KBM-7 (cell line): ENCODE measurements at places on chromosomes 11 and 22.

- no peak for DNase-seq
These were observed 6.4 kb downstream of the NPTXR start for GRCh38 chr22:38837414-38837928.

DNA sequence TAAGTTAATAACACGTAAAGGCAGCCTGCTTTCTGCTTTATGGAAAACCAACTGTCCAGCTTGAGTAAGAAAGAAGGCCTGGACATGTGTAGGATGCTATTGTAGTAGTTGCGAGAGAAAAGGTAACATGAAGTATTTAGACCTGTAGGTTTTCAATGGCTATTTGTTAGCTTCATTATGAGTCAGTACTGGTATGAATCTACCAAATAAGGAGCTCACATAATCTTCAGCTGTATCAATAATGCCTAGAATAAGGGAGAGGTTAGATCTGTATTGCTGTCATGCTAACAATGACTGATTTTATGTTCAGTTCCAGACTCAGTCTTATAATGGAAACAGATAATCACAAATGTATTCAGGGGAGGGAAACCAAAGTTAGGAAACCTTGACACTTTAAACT lies 550.3 kb downstream of the CNTN5 start:
- no peak for DNase-seq

GRCh38 chr22:19843107-19843856 lies 11.4 kb downstream of the GNB1L start:
- DNase-seq: no peak

DNA sequence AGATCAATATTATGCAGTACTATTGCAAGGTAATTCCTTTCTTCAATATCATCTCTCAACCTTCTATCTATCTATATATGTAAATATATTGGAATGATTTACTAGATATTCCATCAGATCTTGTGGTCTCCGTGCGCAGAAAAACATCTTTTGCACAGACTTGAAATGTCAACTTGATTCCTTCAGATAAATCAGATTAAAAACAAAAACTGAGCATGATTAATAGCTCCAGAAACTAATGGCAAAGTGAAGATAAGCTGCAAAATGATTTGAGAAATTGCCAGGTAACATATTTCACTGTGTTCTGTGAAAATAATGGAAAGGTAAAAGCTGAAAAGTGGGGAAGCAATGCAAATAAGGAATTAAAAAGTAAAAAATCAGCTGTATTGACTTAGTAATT lies 200.1 kb upstream of the CTSC start:
- DNase-seq: no peak

DNA sequence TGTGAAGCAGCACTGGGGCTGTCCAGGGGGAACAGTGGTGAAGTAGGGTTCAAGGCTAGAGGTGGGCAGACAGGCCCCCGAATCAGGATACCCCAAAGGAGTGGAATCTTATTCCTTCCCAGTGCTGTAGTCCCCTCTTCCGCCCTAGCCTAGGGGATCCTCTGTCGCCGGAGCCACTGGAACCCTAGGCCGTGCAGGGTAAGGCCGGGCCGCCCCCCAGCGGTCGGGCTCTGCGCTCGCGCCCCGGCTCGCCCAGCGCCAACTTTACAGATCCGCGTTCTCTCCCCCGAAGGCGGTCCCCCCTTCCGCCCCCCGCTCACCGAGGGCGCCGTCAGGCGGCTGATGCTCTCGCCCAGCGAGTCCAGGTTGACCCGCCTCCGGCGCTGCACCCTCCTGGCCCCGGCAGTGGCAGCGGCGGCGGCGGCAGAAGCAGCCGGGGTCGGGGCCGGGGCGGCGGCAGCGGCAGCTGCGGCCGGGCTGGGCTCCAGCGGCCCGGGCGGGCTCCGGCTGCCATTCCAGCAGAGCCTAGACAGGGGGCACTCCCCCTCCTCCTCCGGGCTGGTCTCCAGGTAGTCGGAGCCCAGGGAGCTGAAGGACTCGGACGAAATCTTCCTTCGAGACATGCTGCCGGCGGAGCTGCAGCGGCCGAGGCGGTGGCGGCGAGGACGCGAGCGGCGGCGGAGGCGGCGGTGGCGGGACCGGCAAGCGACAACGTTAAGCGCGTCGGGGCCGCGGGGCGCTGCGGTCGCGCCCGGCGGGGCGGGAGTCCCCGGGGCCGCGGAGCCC lies 650 bp downstream of the GUCY1A2 start:
- peak; percentile 71 for DNase-seq

DNA sequence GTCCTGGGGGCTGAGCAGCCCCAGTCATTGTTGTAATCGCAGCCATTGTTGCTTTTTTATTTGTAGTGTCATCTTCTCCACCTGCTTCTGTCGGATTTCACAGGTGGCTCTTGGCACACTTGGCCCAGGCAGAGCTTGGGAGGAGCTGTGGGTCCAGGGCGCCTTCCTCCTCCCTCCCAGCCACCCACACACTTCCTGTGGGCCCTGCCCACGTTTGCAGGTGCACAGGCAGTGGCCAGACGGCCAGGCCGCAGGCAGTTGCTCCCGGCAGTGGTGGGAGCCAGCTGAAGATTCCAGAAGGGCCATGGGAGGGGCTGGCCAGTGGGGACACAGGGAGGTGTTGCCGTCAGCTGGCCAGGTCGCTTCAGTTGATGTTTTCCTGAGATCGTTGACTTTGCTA lies 1191.9 kb downstream of the BRD1 start:
- no peak for DNase-seq

DNA sequence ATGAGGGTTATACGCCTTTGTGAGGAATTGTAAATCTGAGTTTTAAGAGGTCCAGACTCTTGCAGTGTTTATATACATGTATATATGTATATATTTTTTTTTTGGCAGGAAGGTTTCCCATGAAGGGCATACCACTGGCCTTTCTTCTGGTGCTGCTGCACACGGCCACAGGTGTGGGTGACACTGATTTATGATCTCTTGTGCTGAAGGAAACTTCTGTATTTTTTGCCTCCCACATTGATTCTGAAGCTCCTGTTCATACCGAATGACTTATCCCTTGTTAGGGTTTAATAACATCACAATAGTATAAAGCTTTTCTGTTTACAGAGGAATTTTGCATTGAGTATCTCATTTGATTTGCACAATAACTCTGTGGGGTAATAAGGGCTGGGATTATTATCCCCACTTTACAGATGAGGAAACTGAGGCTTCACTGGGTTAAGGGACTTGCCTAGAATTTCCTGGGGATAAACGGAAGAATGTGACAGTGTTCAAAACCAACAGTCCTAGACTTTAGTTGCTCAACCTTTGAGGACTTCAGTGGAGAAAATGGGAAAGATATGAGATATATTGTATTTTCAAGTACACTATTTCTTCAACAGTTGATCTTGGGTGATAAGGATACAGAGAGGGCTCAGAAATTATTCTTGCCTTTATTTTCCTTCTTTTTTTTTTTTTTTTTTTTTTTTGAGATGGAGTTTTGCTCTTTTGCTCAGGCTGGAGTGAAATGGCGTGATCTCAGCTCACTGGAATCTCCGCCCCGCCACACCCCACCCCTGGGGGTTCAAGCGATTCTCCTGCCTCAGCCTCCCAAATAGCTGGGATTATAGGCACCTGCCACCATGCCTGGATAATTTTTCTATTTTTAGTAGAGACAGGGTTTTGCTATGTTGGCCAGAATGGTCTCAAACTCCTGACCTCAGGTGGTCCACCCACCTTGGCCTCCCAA lies 70.1 kb downstream of the MICAL2 start:
- DNase-seq: no peak

GRCh38 chr11:62391642-62392425 lies 27.0 kb upstream of the SCGB1A1 start:
- DNase-seq: no peak

- DNase-seq: no peak
These were observed 17.9 kb upstream of the CTSD start for GRCh38 chr11:1781593-1781975.

GRCh38 chr11:64777449-64778222 lies 706 bp downstream of the SF1 start:
- DNase-seq: peak; percentile 70

DNA sequence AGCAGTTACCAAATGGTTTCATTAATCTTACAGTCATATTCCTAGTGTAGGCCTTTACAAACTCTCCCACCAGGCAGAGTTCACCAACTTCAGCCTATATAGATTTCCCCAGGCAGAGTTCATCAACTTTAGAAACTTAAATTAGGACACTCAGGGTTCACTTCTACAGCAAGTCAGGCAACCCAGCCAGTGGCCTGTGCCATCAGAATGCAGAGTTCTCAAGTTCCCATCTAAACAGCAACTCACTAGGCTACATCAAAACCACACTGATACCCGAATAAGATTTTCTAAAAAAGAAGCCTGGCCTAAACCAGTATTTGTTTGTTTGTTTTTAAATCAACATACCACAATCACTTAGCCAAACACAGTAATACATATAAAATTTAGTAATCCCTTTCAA lies 33.7 kb downstream of the PICALM start:
- no peak for DNase-seq

DNA sequence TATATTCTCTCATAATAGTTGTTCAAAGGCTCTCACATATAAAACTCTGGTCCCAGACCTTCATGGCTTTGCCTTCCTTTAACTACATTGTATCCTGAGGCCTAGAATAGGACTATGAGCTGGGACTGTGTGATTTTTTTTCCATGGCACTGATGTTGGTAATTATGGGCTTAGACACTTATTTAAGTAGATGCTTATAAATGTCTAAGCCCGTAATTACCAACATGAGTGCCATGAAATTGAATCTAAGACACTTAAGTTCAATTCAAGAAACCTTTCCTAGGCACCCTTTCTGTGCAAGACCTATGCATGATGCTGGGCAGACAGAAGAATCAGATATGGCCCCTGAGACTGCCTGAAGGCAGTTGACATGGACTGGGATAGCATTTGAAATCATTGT lies 63.0 kb downstream of the P4HA3 start:
- DNase-seq: no peak

DNA sequence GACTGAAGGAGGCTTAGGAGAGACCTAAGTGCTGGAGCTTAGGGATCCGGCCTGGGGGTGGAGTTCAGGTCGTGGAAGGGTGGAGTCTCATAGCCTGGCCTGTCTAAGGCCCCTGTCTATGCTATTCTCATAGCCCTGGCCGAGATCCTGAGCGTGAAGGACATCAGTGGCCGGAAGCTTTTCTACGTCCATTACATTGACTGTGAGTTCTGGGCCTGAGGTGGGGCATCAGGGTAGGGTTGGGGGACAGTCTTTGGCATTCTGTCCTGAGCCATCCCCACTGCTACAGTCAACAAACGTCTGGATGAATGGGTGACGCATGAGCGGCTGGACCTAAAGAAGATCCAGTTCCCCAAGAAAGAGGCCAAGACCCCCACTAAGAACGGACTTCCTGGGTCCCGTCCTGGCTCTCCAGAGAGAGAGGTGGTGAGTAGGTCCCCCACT lies 603 bp downstream of the KAT5 start:
- no peak for DNase-seq

- DNase-seq: no peak
These were observed 1320.4 kb downstream of the LRRC4C start for GRCh38 chr11:40139066-40139465.

DNA sequence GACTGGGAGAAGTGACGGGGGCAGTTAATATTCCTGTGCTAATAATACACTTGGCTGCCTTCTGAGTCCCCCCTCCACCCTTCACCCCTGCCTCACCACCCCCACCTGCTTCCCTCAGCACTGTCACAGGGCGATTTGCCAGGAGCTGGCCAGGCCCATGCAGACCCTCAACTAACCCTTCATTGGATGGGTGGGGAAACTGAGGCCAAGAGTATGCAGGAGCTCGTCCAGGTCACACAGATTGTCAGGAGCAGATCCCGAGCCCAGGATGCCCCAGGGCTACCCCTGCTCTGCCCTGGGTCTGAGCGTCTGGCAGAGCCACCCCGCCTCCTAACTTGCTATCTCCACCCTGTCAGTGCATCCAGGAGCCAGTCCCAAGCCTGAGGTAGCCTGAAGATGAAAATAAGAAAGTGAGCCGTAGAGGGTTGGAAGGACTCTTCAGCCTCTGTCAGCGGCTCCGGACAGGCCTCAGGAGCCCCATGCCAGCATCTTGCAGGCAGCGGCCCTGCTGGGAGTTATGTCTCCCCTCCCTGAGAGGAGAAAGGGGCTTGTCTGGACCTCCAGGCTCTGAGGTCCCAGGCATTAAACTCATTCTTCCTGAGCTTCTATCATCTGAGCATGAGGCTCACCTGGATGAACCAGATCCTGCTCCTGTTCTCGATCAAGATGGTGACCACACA lies 6.2 kb downstream of the TPBGL start:
- no peak for DNase-seq

DNA sequence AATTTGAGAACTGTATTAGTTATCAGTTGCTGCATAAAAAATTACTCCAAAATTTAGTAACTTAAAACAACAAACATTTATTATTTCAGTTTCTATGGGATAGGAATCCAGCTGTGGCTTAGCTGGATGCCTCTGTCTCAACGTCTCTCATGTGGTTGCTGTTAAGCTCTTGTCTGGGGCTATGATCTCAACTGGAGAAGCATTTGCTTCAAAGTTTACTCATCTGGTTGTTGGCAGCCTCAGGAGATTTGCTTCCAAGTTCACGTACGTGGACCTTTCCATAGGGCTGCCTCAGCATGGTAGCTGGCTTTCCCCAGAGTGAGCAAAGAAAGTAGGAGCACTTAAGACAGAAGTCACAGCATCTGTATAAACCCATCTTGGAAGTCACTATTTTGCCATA lies 144.9 kb upstream of the SESN3 start:
- DNase-seq: no peak

DNA sequence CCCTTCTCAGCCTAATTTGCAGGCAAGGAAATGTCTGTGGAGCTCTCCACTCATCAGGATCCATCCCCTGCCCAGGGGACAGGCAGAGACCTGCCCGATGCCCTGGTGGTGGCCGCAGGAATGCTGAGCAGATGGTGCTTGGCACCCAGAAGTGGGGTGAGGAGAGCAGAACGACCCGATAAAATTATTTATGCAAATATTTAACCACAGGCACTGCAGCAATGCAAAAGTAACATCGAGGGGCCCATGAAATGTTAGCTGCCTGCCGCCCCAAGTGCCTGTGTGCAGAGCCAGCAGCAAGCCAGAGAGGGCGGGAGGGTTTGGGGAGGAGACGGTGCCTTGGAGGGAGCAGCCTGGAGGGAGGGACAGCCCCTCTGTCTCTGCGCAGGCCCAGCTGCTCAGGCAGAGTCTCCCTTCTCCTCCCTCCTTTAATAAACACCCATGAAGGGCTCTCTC lies 205.5 kb downstream of the CTTN start:
- no peak for DNase-seq

DNA sequence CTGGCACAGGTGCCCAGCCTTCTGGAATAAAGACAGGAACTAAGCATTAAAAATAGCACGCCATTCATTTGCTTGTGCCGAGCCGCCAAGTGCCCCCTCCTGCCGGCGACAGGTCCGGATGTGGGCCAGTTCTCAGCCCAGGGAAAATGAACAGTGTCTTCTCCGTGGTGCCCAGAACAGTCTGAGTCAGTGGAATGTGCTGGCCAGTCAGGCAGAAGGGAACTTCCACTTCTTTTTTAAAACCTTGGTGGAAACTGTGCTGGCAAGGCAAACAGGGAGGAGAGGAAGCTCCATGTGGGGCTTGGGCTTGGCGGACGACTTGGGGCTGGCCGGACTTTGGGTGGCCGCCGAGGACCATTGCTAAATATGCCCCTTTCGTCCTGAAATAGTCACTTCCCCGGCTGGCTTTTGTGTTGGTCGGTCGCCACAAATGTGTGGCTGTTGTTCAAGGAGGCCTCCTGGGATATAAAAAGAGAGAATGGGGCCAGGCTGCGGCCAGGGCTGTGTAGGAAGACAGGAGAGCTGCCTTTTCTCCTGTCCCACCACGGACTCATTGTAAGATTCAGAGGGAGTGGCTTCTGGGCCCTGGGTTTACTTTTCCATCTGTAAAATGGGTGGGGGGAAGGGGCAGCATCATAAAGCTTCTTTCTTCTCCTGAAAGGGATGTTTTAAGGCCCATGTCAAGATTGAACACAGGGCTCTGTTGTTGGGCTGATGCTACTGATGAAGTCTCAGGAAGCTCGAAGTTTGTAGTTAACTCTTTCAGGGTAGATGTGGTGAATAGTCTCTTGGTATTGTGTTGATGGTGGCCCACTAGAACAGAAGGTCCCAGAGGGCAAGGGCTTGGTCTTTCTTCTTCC lies 101.0 kb downstream of the PTPRJ start:
- peak; percentile 65 for DNase-seq
